Left hindlimb (tissue), 1 donor: ENCODE measurements at places on chromosomes 6 and 20.

DNA sequence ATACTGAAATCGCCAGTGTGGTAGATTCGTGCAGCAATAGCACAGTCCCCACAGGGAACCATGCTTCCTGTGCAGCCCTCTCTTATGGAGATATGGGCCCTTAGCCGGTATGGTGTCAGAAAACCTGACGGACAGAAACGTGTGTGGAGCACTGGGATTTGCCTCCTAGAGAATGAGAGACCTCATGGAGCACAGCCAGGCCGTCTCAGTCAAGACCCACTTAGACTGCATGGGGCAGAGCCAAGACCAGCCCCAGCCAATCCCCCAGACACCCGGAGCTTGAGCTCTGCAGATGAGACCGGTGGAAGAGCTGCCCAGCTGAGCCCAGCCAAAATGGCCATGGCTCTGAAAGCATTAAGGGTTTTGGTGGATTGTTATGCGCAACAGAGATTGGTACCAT, 163.7 kb downstream of the DLL1 start:
- DNase-seq = peak; percentile 5

GRCh38 chr20:40720826-40721225, 31.8 kb upstream of the MAFB start:
- no peak for DNase-seq

DNA sequence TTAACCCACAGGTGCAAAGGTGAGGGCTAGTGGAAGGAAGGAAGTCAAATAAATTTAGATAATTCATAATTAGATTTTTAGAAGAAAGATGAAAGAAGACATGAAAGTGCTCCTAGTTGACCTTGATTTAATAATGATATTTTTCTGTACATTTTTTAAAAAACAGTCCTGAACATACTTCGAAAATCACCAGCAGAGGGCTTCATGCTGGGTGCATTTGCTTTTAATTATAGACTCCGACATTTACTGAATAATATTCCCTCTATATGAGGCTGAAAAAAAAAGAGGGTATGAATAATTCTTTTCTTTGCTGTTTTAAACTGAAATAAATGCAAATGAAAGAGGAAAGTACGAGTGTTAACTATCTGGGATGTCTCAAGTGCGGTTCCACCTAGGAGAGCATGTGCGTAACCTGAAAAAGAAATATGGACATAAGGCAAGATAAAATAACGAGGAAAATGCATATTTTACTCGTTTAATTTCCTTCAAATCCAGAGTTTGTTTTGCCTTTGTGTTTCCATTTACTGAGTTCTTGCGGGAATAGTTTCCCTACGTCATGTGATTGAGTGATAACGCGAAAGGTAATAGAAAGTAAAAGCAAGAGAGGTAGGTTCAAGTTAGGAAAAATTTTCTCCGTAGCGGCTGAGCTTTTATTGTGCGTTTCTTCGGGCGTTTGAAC, 3.1 kb upstream of the TFAP2B start:
- DNase-seq = no peak

GRCh38 chr6:72525821-72526510, 95.9 kb upstream of the KCNQ5 start:
- DNase-seq = no peak

- DNase-seq = no peak
Measured at GRCh38 chr6:55131616-55132015, 42.7 kb upstream of the HCRTR2 start.
